ENCODE measurements at places on chromosomes 7 and 10.

GRCh38 chr7:93218997-93219827 lies 7.1 kb downstream of the HEPACAM2 start:
- no peak for DNase-seq

- no peak for DNase-seq
These were observed 253.9 kb downstream of the PPP1R3A start for GRCh38 chr7:113664867-113665266.

GRCh38 chr7:423312-424260 lies 96.1 kb downstream of the PDGFA start:
- DNase-seq = no peak

DNA sequence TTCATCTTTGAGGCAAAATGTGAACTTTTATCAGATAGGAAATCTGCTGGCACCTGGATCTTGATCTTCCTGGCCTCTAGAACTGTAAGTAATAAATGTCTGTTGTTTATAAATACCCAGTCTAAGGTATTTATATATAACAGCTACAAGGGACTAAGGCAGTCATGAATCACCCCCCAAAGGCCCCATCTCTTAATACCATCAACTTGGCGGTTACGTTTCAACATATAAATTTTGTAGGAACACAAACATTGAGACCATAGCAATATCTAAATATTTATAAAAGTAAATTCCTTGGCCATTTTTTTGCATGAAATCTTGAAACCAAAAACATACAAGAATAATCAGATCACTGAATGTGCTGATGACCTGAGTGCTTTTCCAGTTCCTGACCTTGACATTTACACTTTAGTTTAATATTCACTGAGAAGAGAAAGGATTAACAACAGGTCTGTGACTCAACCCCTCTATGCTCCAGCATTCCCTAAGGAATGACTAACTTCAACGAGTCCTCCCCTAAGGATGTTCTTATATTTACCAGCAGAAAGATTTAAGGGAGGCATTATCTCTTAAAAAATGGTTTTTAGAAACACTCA lies 1438.5 kb upstream of the CELF2 start:
- no peak for DNase-seq

- DNase-seq = no peak
These were observed 12.5 kb downstream of the AKR1B1 start for GRCh38 chr7:134446446-134446845.

- DNase-seq = no peak
These were observed 14.2 kb upstream of the ZNF107 start for GRCh38 chr7:64651632-64652165.

- DNase-seq = no peak
These were observed 89.1 kb downstream of the FGFR2 start for GRCh38 chr10:121509112-121509511.

- no peak for DNase-seq
These were observed 36.3 kb downstream of the ELFN1 start for GRCh38 chr7:1706381-1706720.

DNA sequence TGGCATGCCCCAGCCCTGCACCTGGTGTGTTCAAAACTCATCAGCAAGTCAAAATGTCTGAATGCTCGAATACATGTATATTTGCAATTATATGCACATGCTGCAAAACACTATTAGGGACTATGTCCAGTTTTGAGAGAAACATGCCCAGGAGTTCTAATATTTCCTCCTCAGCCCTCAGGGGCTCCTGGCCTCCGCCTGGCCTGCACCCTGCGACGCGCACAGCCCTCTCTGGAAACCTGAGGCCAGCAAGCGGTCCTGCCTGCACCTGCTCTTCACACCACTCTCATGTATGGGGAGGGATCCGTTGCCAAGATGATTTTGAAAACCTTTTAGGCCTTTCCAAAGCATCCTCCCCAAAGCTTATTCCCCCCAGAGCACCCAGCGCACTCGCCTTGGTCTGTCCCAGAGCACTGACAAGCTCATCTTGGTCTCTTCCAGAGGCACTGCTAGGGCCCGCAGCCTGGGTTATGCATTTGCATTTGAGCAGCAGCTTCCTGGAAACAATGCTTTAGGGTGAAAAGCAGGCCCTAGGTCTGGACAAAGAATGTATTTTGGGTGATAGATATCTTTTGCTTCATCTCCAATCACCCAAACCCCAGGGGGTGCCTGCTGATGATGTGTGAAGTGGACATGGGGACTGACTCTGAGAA lies 22.6 kb upstream of the CNPY1 start:
- no peak for DNase-seq

GRCh38 chr10:64863836-64864235 lies 1342.6 kb downstream of the REEP3 start:
- DNase-seq = no peak

- no peak for DNase-seq
These were observed at the start of gene FXYD4 for GRCh38 chr10:43371418-43371817. Gene FXYD4 (plus strand): TSS chr10:43371636. CDS start chr10:43373747, 2,111 bp downstream.

DNA sequence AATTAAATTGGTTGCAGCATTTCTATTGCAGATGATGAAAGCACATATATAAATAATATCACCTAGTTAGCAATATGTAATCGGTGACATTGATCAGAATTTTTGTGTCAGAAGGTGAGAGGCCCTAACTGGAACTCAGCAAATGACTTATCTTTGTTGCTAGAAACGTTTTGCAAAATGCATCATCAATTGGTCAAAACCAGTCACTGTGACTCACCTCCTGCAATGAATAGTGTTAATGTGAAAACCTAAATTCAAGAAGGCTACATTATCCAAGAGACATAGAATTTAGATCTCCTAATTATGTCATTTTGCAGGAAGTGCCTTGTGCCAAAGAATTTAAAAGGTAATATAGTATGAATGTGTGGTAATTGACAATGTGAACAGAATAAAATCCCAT lies 9.8 kb upstream of the PNLIPRP3 start:
- no peak for DNase-seq

DNA sequence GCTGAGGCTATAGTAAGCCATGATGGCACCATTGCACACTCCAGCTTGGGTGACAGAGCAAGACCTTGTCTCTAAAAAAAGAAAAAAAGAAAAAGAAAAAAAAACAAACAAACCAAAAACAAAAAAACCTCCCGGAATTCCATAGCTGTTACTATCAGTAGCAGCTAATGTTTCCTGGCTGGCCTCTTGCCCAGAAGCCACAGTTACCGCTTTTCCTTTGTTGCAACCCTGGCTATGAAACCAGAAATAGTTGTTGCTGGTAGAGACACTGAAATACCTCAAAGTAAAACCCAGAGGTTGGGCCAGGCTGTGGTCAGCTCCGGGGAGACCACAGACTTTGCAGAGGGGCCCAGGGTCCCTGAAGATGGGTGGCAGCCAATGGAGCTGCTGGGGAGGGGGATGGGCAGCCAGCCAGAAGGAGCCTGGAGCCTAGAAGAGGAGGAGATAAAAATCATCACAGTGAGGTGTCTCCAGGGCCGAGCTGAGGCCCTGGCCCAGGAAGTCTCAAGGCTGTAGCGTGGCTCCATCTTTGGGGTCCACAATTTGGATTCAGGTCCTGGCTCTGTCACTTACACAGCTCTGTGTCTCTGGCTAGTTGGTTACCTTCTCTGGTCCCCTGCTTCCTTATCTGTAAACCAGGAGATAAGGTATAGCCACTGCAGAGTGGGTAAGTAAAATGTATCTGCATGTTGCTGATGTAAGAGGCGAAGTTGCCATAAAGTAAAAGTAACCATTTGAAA lies 3.4 kb upstream of the CHST12 start:
- DNase-seq = peak; percentile 44

DNA sequence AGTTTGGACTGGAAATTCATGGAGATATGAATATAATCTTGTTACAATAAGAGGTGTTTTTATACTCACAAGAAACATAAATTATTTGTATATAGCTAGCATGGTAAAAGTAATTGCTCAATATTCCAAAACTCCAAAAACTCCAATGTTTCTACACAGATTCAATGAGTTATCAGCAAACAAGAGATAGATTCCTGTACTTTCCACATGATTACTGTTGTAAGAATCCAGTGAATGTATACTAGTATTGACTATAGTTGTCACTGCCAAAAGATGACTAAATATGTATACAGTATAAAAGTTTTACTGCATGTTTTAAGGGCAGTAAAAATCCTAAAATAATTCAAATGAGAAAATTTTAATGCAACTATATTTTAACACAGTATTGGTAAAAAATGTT lies 10.7 kb downstream of the ATOH7 start:
- DNase-seq = no peak

DNA sequence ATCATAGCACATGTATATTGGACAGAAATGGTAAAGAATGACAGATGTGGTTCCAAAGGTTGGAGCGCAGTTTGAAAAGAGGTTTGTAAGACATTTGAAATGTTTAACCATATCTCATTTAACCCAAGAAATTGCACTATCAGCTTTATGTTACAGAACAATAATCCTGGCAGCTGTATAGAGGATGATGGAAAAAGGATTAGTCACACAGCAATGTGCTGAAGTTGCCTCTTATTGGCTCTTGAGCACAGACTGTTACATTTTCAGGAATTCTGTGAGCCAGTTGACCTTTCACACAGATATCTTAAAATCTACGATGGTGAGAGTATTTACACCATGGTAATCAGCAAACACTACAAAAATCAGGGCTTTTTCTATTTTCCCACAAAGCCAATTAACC lies 3.9 kb downstream of the COG5 start:
- DNase-seq = no peak

DNA sequence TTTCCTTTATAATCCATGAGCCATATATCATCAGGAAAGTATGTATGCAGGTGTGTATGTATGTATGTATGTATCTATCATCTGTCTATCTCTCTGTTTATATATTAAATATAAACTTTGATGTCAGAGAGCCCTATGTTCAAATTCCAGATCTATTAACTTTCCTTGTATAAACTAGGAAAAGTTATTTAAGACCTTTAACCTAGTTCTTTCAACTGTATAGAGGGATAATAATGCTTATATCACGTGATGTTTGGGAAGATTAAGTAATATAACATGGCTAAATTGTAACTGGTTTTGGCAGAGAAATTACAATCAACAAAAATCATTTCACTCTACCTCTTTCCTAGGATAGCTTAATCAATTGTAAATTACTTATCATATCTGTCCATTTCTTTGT lies 628.3 kb upstream of the IGFBP3 start:
- DNase-seq = no peak

DNA sequence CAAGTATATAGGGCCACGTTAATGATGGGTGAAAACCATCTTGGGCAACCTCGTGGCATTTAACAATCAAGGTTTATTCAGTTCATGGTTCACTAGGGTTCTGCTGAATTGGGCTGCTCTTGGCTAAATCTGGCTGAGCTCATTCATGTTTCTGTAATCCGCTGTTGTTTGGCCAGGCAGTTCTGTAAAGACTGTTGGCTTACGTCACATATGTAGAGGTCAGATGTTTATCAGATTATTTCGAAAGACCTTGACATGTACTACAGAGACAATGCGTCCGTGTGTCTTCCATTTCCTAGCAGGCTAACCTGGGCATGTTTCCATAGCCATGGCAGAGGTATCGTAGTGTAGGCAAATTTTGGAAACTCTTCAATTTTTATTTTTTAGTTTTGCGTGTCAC lies 190.0 kb upstream of the ZWINT start:
- DNase-seq = no peak

GRCh38 chr7:123979876-123980275 lies 53.0 kb downstream of the TMEM229A start:
- no peak for DNase-seq

GRCh38 chr10:93413252-93413689 lies 68.9 kb downstream of the MYOF start:
- DNase-seq = no peak

GRCh38 chr10:34102893-34103506 lies 712.1 kb downstream of the PARD3 start:
- no peak for DNase-seq

DNA sequence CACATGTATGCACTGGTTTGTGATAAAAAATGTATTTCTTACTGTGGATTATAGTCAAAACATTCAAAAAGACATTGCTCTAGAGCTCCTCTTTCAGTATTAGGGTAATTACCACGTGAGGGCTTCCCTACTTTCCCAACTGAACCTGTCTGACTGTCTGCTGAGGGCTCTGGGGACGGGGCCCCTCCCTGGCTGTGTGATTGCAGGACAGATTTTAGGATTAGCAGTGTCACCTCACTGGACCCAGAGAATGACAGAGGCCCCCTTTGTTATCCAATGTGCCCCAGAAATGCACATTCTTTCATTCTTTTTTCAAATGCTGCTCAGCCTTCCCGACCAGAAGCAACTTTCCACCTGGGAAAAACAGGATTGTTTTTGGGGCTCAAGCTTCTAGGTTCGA lies 43.6 kb upstream of the MXI1 start:
- no peak for DNase-seq

DNA sequence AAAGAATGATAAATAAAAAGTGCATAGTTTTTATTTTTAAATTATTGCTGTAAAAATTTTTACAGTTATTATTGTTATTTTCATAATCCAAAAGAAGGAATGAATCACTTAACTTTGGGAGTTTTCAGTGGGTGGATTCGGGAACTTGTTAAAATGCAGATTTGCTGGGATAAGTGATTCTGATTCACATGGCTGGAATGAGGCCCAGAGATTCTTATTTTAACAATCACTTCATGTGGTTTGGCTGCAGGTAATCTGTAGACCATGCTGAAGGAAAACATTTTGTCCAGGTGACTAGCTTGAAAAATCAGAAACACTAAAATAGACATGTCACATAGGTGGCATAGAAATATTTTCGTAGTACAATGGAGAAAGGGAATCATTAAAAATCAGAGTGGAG lies 13.9 kb downstream of the CROT start:
- DNase-seq = no peak

- no peak for DNase-seq
These were observed 83.4 kb upstream of the SMNDC1 start for GRCh38 chr10:110387983-110388686.

DNA sequence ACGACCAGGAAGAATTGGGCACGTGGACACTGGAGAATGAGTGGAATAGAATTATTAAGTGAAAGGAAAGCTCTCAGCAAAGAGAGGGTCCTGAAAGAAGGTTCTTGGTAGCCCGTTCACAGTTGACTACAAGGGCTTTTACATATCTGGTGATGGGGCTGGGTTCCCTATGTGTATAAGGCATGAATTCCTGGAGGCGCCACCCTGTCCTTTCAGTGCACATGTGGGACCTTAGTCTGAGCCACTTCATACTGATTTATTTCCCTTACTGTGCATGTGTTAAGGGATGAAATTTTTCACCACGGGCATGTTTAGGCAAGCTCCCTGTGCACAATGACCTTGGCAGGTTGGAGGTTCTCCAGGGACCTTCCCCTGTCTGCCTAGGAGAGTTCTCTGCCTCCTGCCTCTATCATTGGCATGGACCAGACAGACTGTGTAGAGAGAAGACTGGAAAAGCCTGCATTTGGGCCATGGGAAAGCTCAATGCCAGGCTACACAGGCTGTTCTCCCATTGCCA lies 145.9 kb upstream of the ITGB1 start:
- no peak for DNase-seq

DNA sequence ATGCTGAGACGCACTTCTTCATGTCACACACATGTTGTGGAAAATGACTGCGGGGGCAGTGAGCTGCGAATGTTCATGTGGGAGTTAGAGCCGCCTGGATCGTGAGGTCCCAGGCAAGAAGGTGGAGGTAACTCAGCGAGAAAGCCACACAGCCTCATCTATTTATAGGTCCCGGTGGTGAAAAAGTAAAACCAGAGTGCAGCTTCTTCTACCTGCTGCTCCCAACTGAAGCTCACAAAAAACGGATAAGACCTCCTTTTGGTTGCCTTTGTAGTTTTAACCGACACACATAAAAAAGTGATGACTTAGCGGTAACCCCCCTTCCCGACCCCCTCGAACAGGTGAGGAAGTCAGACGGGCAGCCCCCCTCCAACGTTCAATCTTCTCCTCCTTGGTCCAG lies 276.9 kb downstream of the GATA3 start:
- DNase-seq = no peak

GRCh38 chr10:23310404-23310803 lies 34.2 kb downstream of the C10orf67 start:
- no peak for DNase-seq

Measured in A549 (cell line).